ENCODE measurements at places on chromosomes 5 and 9. TPM values are rescaled to one million over a fixed set of nuclear protein-coding genes. Genes with fewer than 3 reads are reported as not detected.

- no peak for DNase-seq
Measured at GRCh38 chr9:119697996-119698395, 328.8 kb upstream of the BRINP1 start.

DNA sequence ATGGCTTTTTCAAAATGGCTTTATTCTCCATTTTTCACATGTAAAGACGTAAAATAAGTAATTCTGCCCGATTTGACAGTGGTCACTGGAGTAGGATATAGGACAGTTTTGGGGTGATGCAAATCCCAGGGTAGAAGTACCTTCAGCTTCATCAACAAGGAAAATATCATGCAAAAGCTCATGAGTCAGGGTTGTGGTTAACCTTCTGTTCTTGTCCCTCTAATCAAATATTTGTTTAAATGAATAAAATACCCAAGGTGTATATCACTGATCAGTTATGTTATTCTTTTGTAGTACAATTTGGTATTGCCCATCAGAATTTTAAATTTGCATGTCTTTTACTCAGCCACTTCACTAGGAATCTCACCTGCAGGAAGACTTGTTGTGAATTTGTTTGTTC is 40.0 kb downstream of the FBXL7 start:
- DNase-seq, result no peak

Gene ARL10
- total RNA-seq, result 1.1 TPM

DNA sequence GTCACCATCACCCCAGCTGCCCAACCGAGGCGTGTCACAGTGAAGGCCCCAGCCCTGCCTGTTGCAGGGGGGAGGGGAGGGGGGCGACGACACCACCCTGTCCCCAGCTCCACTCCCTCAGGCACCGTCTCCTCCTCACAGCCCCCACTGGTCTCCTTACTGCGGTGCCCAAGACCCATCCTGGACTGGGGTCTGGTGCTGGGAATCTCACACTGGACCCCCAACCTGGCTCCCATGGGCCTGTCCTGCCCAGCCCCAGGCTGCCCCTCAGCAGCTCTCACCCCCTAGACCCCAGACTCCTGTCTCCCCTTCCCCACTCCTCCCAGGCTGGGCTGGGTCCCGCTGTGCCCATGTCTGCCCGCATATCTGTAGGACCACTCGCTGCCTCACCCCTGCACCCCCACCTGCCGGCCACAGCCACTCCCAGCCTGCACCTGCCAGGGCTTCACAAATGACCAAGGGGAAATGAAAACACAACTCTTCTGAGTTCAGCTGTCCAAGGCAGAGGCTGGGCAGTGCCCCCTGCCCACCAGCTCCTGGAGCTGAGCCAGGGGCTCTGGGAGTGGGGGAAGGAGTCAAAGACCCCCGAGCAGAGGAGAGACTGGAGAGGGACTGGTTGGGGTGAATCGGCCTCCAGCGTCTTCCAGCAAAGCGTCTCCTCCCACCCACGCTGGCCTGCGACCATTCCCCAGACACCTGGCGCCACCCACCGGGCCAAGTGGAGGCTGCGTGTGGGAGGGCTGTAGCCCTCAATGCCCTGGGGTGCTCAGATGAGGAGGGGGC is 32.6 kb upstream of the EGFL7 start:
- DNase-seq, result peak; percentile 77

DNA sequence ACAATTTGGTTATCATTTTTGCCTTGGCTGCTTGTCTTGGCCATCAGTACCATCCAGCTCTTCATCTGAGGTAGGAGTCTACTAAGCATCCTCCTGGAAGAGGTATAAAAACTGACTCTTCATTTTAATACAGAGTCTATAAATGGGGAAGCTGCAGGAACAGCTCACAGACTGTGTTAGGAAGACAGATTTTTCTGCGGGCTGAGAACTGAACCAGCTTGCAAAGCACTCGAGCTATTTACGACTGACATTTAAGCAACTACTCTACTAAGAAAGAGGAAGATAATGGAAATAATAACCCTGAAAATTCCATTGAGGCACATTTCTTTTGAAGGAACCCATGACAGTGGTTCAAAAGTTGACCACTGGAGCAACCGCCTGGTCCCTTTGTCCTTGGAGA is 314.5 kb upstream of the RFX3 start:
- DNase-seq, result no peak

DNA sequence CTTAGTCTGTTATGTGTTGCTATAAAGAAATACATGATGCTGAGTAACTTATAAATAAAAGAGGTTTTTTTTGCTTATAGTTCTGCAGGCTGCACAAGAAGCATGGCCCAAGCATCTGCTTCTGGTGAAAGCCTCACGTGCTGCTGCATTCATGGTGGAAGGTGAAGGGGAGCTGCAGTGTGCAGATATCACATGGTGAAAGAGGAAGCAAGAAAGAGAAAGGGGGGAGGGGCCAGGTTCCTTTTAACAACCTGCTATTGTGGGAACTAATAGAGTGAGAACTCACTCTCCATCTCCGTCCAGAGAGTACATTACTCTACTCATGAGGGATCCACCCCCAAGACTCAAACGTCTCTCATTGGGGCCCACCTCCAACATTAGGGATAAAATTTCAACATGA is 12.5 kb upstream of the PARP8 start:
- no peak for DNase-seq

DNA sequence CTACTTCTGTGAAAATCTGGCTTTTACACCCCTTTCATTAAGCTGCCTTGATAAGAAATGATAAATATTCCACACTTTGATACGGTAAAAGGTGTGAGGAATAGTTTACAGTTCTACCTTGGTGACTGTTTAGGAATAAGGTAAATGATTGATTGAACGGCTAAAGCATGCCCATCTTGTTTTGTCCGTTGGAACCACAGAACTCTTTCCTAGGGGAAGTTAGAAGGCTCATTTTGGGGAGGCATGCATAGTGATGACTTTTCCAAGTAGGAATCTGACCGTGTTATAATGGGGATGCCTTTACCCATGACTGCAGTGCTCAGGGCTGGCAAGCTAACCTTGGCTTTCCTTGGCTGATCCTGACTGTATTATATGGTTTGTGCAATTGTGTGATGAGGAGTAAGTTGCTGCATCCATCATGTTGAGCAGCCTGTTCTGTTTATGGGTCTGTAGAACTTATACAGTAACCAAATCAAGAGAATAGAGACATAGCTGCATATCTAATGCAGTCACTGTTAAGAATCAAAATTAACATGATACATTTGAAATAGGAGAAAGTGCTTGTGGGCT is 24.5 kb downstream of the PCSK5 start:
- no peak for DNase-seq

DNA sequence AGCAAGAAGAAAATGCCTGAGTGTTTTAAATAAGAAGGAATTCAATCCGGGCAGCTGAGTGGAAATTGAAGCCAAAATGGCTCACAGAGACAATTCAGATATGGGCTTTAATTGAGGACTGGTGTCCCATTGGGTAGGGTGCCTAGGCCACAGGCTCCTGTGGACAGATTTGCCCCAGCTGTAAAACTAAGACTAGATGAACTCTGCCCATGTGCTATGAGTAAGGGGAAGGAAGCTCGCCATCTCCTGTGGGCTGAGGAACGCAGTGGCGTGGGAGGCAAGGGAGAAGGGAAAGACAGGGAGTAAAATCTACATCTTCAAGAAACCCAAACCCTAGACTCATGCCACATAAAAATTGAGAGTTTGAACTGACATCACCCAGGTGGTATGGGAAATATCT is 66.1 kb downstream of the KLHL3 start:
- DNase-seq, result no peak

DNA sequence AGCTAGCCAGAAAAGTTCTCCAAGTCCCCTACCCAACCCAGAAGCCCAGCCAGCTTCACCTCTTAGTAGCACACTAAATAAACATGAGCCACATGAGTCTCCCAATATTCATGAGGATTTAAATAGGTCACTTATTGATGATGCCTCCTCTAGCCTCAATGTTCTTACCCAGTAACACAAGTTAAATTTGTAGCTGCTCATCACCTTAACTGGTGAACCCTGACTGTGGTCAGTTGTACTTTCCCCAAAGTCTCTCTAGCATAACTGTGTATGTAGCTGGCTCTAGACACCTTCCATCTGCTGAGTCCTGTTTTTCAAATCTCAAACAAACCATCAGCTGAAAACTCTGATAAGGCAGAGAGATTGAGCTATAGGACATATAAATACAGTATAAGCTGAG is 100.3 kb upstream of the ELAVL2 start:
- DNase-seq, result no peak

Gene ADAMTS12
- total RNA-seq, result 1.8 TPM

- no peak for DNase-seq
Measured at GRCh38 chr5:59393585-59394420, 499.7 kb downstream of the PDE4D start.

DNA sequence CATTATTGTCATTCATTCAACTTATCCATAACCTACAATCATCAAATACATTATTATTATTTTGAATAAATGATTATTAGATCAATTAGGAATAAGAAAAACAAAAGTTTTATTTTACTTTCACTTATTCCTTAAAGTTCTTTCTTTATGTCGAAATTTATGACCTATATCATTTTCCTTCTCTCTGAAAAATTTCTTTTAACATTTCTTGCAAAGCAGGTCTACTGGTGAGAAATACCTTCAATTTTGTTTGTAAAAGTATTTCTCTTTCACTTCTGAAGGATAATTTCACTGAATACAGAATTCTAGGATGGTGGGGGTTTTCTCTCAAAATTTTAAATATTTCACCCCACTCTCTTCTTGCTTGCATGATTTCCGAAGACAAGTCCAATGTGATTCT is 2.6 kb upstream of the CCNI2 start:
- DNase-seq, result no peak

DNA sequence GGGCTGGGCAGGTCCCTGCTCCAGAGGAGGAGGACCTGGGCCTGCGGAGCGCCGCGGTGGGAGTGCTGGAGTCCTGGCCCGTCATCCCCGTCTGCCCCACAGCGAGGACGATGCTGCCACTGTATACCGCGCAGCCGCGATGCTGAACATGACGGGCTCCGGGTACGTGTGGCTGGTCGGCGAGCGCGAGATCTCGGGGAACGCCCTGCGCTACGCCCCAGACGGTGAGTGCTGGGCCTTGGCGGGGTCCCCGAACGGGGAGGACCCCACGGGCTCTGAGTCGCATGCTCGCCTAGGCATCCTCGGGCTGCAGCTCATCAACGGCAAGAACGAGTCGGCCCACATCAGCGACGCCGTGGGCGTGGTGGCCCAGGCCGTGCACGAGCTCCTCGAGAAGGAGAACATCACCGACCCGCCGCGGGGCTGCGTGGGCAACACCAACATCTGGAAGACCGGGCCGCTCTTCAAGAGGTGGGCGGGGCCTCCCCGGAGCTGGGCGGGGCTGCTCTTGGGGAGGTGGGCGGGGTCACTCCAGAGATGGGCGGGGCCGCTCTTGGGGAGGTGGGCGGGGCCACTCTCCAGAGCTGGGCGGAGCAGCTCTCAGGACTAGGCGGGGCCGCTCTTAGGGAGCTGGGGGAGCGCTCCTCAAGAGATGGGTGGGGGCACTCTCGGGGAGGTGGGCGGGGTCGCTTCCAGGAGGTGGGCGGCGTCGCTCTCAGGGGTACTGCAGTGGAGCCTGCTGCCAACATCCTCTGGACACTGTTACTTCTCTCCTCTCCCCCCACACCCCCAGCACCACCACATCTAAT is 13.1 kb downstream of the LRRC26 start:
- no peak for DNase-seq

DNA sequence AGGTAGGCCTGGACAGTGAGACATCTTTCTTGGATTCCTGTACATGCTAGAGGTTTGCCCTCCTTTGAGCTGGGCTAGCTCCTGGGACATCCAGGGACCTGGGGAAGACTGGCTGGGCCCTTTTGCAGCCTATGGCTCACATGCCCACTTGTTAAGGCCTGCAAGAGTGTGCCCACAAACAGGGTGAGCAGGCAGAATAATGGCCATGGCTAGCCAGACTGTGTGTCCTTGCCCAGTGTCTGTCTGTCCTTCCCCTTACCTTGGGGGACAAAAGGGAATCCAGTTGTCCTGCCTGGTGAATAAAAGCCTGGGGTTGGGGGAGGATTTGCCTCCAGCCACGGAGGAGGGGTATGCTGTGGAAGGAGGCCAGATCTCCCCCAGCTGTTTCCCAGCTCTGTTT is 13.0 kb upstream of the CXXC5 start:
- DNase-seq, result no peak

DNA sequence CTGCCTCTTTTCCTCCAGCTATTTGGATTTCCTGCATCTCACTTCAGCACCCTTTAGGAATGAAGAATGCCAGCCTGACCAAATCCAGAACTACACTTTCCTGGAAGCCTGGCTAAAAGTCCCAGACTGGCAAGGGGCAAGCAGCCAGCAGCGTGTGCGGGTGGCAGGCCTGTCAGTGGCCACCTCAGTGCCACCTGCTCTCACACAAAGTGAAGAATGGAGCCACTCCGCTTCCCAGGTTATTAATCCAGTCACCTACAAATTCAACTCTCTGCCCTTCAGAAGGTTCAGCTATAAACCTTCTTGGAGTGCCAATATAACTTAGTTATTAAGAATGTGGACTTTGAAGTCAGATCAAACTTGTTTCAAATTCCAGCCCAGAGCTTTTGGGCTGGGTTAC is 6.7 kb upstream of the ALDOB start:
- DNase-seq, result peak; percentile 74

GRCh38 chr9:694403-695154 is 146.9 kb upstream of the DMRT1 start:
- DNase-seq, result no peak

Gene AKNA
- total RNA-seq, result 9.2 TPM

GRCh38 chr9:25284365-25284764 is 393.9 kb downstream of the TUSC1 start:
- DNase-seq, result no peak

DNA sequence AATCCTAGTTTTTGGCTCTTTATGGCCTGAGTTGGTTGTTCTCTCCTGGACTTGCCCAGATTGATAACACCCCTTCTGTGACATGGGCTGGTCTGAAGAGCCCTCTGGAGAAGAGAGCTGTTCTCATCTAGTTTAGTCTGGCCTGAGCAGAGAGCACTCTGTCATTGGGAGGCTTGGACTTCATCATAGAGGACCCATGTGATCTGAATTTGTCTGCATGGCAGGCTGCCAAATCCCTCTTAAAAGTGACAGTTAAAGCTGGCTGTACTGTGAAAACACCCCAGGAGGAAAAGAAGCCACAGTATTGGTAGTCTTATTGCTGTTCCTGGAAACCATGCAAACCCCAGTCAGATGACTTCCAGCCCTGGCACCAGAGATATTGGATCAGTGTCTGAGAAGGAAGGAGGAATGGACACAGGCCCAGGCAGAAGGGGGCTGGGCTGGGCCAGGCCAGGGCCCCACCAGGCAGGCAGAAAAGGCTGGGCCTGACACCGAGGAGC is 3.7 kb upstream of the WDR31 start:
- DNase-seq, result peak; percentile 87

Gene ANKRD34B
- total RNA-seq, result 0.07 TPM

Gene SLC45A2
- total RNA-seq, result 0.46 TPM

Gene SLIT3
- 1.2 TPM for total RNA-seq

Gene LAMC3
- total RNA-seq, result 14.3 TPM

Gene TNFSF15
- total RNA-seq, result not detected

Gene CEP72
- total RNA-seq, result 4.9 TPM

DNA sequence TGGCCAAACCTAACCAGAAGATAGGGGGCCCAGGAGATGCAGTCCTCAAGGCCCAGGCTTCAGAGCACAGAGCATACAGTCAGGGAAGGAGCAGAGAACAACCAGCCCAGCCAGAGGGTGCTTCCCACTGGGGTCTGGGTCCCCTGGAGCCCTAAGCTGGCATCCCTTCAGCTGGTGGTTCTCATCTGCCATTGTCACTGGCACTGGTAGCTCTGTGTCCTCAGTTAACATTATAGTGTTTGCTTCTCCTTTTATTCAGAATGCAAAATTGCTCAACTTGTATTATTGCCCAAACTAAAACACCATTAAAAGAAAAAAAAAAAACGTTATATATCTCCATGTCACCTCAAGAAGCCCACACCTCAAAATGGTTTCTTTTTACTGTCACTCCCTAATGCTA is 219.2 kb downstream of the ENC1 start:
- no peak for DNase-seq
